Aorta (tissue), 5 donors: ENCODE measurements at places on chromosomes 2 and 18. TPM values are rescaled to one million over a fixed set of nuclear protein-coding genes. Genes with fewer than 3 reads are reported as not detected.

- DNase-seq: no peak
These were observed 154.7 kb downstream of the EML6 start for GRCh38 chr2:54878182-54878581.

The CXCR2 gene
- total RNA-seq: 3.1 TPM

- DNase-seq: no peak
These were observed 52.0 kb downstream of the EIPR1 start for GRCh38 chr2:3325458-3326181.

The ARHGEF33 gene
- total RNA-seq: 0.42 TPM

The C1QL2 gene
- not detected for total RNA-seq

The UGT1A4 gene
- not detected for total RNA-seq

- DNase-seq: peak; percentile 87
These were observed 8.6 kb upstream of the INPP5D start for GRCh38 chr2:233051241-233052149.

The PLA2R1 gene
- total RNA-seq: 28.8 TPM

The TM4SF20 gene
- not detected for total RNA-seq

DNA sequence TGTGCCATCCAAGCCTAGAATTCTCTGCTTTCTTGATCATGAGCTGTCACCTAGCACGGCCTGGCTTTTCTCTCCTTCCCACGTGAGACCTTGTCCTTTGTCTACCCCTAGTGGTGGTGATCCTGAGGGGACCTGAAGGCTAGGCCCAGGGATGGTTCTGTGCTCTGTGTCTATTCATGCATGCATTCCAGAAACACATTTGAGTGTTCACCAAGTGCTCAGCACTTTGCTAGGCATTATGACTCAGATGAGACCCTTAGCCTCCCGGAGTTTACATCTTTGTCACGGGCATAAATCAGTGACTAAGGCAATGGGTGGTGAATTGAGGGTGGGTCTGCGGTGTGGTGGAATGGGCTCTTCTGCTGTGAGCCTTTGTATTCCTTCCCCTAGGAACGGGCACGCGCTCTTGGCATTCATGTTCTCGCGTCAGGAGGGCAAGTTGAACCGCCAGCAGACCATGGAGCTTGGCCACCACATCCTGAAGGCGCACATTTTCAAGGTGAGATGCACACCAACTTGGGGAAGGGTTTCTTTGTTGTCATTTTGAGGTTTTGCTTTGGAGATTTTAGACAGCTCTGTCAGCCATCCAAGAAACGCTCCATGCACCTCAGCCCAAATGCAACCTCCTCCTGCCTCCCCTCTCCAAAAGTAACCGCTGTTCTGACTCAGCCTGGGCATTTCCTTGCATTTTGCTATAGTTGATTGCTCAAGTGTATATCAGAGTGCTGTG, 100.9 kb downstream of the WDSUB1 start:
- DNase-seq: no peak

DNA sequence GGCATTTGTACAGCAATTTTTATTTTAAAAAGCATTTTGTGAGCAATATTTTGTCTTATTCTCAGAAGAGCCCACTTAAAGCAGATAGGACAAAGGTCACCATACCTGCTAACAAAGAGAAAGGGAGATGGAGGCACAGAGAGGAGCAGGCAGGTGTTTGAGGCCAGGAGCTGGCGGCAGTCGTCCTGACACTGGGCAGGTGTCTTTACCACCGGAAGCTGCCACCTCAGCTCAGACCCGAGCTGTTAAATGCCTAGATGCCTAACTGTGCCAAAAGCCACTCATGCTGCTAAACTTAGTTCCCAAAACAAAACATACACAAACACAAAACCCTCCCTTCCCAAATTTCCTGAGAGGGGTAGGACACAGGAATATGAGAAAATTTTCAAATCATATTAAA, 120.9 kb downstream of the CNTNAP5 start:
- DNase-seq: no peak

The EVX2 gene
- total RNA-seq: not detected

DNA sequence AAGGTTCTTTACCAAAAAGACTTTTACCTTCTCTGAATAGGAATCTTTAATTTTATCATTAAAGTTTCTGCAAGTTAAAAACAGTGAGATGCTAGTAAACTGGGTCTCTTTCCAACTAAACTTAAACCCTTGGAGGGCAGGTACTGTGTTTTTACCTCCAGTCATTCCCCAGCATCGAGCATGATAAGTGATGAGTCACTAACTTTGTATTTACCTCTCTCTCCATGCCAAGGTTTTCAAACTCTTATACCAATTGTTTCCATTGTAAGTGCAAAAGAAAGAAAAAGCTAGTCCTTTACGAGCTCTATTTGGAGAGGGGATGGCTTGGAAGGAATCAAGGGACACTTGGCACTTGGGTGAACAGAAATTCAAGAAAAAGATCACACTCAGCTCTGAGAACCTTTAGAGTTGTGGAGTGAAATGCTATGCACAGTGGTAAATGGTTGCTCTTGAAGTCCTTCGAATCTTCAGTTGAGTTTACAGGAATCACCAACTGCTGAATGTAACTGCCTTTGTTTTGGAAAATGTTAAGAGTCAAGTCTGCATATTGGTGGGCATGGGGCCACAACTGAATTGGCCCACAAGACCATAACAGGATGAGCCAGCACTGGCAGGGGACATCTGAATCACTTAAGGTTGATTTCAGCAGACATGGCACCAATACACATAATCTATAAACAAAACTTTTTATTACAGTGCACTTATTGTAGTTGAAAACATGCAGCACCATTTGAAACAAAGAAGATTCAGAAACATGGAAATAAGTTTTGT, 8.3 kb upstream of the RBM43 start:
- no peak for DNase-seq

GRCh38 chr2:8174641-8175257, 507.1 kb upstream of the ID2 start:
- DNase-seq: no peak

The PRKAG3 gene
- 0.19 TPM for total RNA-seq

The SIX2 gene
- 1.7 TPM for total RNA-seq

GRCh38 chr2:3288470-3289170, 89.0 kb downstream of the EIPR1 start:
- no peak for DNase-seq

The BOD1L2 gene
- total RNA-seq: not detected

The SKA1 gene
- 0.42 TPM for total RNA-seq

- no peak for DNase-seq
These were observed 104.5 kb downstream of the MEIS1 start for GRCh38 chr2:66539452-66539851.

The VWA3B gene
- 0.36 TPM for total RNA-seq

The CPO gene
- 0.58 TPM for total RNA-seq

GRCh38 chr2:239586651-239587310, 186.0 kb upstream of the HDAC4 start:
- peak; percentile 32 for DNase-seq

DNA sequence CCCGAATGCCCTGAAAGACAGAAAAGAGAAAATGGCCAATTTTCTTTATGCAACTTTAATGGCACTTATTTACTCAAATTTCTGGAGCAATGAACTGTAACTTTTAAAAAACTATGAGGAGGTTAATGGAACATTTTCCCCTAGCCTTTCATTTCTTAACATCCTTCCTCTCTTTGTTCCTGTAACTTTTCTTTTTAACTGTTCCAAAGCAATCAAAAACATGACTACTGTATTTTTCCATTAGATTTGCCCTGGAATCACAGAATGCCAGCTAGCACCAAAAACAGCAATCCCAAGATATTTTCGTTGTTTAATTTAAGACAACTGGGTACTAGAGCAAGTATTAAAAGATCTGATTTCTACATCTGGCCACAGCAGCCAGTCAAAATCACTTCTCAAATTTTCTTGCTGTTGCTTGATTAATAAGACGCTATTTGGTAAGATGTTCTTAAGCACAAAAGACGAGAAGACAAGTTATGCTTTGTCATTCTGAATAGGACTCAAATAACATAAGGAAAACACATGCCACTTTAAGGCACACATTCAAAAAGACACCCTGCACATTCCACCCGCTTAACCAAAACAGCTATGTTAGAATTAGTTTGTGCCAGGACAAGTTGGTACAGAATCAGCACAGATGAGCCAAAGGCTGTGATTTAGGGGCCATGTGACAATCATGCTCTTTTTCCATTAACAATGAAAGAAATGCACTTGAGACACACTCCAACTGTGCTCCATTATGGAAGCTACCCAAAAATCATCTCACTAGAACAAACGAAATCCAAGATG, 3.6 kb downstream of the STARD7 start:
- no peak for DNase-seq

DNA sequence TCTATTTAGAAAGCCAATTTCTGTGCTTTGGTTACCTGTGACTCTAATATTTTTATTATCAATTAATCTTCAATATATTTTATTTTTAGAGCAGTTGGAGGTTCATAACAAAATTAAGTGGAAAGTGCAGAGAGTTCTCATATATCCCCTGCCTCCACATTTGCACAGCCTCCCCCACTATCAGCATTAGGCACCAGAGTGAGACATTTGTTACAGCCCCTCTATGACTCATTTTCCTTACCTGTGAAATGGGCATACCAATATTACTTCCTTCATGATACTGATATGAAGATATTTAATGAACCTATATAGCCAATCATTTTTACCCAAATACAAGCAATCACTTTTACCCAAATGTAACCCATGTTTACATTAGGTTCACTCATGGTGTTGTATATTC, 34.0 kb upstream of the CYTIP start:
- DNase-seq: no peak

GRCh38 chr2:168643979-168644378, 158.5 kb upstream of the NOSTRIN start:
- DNase-seq: no peak

DNA sequence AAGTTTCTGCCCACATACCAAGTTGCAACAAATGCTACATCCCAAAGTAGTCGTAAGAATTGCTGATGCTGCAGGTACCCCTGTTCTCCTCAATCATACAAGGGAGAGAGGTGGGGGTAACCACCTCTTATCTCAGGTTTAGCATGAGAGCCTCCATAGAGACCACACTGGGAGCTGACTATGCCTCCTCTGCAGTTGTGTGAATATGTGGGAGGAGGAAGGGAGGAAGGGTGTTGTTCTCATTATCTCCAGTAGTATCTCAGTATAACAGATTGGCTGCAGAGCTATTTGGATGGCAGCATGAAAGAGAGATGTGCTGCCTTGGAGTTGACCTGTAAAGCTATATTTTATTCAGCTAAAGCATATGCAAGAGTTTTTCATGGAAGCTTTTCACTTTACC, 690.7 kb downstream of the KCNJ3 start:
- no peak for DNase-seq

- DNase-seq: no peak
These were observed 95.4 kb upstream of the FN1 start for GRCh38 chr2:215531284-215531683.

The REG1A gene
- 6.3 TPM for total RNA-seq

- no peak for DNase-seq
These were observed 58.6 kb downstream of the LHCGR start for GRCh38 chr2:48696881-48697280.

DNA sequence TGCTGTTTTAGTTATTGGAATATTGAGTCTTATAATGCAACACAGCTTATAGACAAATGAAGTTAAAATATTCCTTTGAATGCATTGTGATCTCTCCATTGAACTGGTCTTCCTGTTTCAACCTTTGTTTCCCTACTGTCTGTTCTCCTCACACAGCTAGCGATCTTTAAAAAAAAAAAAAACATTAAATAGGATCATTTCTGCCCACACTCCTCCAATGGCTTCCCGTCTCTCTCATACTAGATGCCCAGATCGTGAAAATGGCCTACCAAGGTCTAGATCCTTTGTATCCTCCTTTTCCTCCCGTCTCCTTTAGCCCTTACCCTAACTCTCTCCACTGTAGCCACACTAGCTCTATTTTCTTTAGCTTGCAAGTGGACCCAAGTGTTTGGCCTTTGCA, 2.4 kb downstream of the FAM171B start:
- DNase-seq: no peak

DNA sequence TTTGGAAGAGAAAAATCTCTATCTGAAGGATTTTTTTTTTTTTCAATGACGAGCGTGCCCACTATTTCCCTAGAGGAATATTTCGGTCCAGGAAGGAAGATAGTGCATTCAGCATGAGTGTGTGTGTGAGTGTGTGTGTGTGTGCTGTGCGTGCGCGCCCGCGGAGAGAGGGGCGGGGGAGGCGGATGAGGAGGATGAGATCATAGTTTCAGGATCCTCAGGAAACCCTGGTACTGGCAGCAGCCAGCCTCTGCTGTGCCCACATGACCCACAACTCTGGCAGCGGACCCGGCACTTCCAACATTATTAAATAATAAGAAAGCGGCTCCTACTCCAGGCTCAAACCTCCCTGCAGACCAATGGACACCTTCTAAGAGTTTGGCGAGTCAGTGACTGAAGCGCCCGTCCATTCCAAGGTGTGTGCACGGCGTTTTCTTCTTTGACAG, 217.0 kb upstream of the DTNA start:
- peak; percentile 91 for DNase-seq

DNA sequence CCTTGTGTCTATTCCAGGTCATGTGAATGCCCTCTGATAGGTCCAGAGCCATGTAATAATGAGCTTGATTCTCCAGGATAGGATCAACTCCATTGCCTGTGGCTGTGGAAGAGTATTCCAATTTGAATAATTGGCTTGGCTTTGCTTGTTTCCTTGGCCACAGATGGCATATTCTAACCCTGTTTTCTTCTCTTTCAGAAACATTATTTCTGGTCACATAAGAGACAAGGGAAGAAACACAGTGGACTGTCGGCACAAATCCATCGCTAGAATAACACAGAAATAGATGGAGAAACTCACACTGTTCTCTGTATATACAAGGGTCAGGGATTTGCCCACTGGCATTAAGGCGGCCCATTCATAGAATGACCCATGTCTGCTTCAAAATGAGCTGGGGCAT, 278.4 kb upstream of the CCDC68 start:
- no peak for DNase-seq

The PRR30 gene
- not detected for total RNA-seq

The RAB27B gene
- 1.3 TPM for total RNA-seq

The PLGLB1 gene
- total RNA-seq: 9.0 TPM

DNA sequence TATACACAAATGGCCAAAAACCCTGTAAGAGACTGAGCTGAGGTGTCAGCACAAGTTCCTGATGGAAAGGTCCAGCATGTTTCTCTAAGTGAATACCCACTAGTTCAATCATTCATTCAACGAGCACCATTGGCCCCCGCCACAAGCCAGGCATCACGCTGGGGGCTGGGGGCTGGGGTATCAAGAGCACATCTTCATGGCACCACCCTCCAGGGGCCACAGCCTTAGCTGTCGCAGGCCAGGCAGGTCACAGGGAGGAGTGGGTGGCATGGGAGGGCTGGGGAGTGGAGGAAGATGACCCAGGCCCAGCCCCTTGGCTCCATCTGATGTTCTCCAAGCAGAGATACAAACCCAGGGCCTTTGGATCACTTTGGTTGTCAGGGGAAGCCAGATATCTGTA, 97.9 kb downstream of the ACKR3 start:
- no peak for DNase-seq

The TXNDC2 gene
- 0.21 TPM for total RNA-seq
